ENCODE measurements at places on chromosomes 13 and 19.

GRCh38 chr13:46894568-46894967, 2.3 kb downstream of the HTR2A start:
- no peak for DNase-seq

GRCh38 chr13:36414461-36414860, 17.8 kb upstream of the CCNA1 start:
- no peak for DNase-seq

DNA sequence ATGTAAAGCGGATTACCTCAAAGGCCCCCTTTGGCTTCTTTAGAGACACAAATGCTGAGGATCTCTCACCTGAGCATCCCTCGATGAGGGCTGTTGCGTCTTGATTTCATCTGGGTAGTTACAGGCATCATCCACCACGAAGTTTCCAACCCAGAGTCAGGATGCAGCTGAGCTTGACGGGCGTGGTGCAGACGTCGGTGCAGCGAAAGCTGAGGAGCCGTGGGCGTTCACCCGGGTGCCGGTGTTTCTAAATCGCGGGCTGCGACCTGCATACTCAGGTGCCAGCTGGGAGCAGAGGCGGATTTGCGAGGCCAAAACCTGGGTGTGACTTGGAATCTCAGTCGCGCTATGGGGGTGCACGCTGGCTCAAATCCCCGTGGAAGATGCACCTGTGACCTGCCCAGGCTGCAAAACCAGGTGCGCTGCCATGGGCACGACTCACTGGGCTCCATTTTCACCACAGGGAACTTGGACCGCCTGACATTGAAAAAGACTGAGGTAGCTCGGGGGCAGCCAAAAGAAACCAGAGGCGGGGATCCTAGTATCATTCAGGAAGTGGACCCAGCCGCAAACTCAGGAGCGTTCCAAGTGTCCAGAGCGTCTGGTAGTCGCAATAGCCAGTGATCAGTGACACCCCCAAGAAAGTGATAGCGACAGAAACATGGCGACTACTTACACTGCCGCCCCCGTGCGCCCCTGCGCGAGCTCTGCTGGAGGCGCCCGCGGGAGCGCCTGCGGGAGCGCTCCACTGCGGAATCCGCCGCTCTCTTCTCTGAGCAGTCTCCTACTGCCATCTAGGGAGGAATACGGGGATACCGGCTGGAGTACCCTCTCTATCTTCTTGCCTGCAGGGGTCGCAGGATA, 36.4 kb upstream of the IGFL4 start:
- peak; percentile 1 for DNase-seq

- no peak for DNase-seq
Observed at GRCh38 chr13:74424455-74424854, 290.3 kb upstream of the KLF12 start.

DNA sequence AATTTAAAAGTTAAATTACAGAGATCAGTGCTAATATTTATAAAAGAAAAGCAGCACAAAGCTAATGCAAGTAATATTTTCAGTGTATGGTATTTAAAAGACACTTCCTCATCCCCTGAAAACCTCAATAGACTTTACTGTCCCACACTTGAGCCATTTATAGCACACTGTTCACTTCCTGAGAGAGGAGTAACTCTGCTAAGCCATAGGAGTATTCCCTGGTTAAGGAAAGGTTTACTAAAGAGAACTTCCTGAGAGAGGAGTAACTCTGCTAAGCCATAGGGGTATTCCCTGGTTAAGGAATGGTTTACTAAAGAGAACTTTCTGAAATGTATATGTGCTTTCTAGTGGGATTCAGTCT, 159.4 kb downstream of the NHLRC3 start:
- no peak for DNase-seq

GRCh38 chr13:86882107-86882506, 789.1 kb upstream of the SLITRK5 start:
- DNase-seq: no peak

- DNase-seq: no peak
Observed at GRCh38 chr13:32863596-32863995, 152.6 kb upstream of the KL start.

- no peak for DNase-seq
Observed at GRCh38 chr13:80336370-80336769, 4.6 kb downstream of the SPRY2 start.

DNA sequence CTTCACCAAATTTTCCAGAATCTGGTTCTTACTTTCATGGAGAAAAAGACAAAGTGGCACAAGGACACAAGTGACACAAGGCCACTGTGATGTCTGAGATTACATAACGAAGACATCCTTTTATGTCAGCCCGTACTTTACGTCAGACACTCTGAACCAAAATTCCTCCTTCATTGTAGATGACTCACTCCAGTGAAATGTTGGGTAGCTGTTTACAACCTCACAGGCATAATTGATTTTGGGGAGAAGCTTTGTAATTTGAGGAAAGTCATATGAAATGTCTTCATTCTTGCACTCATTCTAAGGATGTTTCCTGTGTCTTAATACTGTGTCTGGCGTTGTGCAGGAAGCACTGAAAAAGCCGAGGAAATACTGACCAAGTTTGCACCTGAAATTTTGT, 20.0 kb upstream of the LGALS14 start:
- no peak for DNase-seq

DNA sequence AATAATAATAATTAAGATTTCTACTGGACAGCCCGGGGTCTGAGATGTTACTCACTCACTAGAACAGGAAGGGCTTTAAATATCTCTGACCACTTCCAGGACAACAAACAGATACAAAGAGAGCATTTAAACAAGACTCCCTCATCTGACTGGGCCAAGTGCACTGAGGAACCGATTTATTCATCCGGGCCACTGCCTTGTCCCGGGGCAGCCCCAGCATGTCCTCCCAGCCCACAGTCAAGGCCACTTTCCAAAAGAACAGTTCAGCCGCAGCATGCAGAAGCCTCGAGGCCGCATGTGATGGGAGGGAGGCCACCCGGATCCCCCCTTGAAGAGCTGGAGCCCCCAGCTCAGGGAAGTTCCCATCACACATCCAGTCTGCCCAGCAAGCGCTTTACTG, 30.5 kb downstream of the MLLT1 start:
- DNase-seq: no peak

GRCh38 chr13:93307651-93308050, 81.0 kb downstream of the GPC6 start:
- no peak for DNase-seq

GRCh38 chr13:59487883-59488282, 675.8 kb downstream of the DIAPH3 start:
- no peak for DNase-seq

- no peak for DNase-seq
Observed at GRCh38 chr13:41152005-41152404, 19.4 kb upstream of the KBTBD6 start.

GRCh38 chr19:14147797-14148605, 11.6 kb upstream of the ASF1B start:
- DNase-seq: no peak

- DNase-seq: no peak
Observed at GRCh38 chr13:114114006-114114640, 18.3 kb downstream of the RASA3 start.

GRCh38 chr19:44765033-44765948, 12.4 kb upstream of the CBLC start:
- DNase-seq: no peak

DNA sequence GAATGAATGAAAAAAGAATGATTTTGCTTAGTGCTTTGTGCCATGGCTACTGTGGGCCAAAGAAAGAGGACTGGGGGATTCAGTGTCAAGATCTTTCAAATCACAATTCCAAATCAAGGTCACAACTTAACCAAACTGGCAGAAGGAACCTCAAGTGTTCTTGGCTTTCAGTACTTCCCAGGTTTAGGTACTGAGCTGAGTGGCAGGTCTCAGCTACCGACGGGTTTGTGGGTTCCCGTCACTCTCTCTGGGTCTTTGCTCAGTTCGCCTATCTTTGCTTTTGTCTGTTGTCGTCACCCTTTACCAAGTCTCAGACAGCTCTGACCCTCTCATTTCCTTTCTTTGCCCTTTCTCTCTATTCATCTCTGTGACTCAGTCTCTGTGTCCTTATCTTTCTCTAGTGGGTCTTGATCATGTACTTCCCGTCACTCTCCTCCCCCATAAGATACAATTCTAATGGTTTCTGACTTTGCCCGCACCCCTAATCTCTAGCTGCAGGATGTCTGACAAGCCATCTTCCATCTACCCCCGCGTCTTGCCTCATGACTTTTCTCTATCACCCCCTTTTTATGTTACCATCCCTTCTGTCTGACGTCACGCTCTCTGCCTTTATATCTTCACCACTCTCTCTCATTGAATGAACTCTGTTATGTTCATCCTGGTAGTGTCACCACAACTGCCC, 33.3 kb upstream of the LRRC4B start:
- no peak for DNase-seq

GRCh38 chr19:13153569-13154240, 3.5 kb downstream of the IER2 start:
- DNase-seq: no peak

- DNase-seq: no peak
Observed at GRCh38 chr13:21100994-21101757, 39.8 kb upstream of the LATS2 start.

- DNase-seq: no peak
Observed at GRCh38 chr19:41533671-41534215, 42.2 kb upstream of the CEACAM21 start.

- peak; percentile 67 for DNase-seq
Observed at GRCh38 chr19:984165-984967, at the start of gene WDR18. Gene WDR18 (plus strand): TSS chr19:984345. CDS start chr19:984354, 9 bp downstream.

- DNase-seq: no peak
Observed at GRCh38 chr19:9842834-9843625, 7.9 kb downstream of the PIN1 start.

GRCh38 chr19:30004403-30004802, 62.4 kb downstream of the URI1 start:
- DNase-seq: no peak

GRCh38 chr19:39342647-39343305, 555 bp downstream of the SAMD4B start:
- DNase-seq: no peak

GRCh38 chr13:112074139-112074865, 7.4 kb downstream of the SOX1 start:
- no peak for DNase-seq

DNA sequence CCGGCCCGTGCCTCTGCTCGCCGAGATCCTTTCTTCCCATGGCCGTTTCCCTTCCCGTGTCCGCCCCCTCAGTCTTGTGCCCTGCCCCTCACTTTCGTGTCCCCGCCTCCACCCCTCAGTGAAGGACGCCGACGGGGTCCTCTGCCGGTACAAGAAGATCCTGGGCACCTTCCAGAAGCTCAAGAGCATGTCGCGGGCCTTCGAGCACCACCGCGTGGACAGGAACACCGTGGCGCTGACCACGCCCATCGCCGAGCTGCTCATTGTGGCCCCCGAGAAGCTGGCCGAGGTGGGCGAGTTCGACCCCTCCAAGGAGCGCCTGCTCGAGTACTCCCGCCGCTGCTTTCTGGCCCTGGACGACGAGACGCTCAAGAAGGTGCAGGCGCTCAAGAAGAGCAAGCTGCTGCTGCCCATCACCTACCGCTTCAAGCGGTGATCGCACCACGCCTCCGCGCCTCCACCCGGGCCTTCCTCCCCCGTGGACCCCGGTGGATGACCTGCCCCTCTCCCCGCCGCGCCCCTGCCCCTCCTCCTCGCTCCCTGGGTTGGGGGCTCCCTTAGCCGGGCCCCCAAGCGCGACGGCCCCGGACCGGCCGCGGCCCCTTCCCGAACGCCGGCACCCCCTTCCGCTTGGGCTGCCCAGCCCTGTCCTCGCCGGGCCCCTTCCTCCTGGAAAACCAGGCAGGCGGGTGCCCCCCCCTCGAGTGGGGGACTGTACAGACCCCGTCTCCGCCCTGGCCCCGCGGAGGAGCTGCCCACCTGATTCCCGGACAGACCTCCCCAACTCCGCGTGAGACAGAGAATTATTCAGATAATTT, 2.3 kb upstream of the U2AF2 start:
- DNase-seq: no peak

Data from NCI-H1048 (cell line).